Stimulated activated CD4-positive, alpha-beta T cell treated with anti-CD3 and anti-CD28 coated beads, Interleukin-1b, Interleukin-23, amount 100 ng/mL, for 24 hours (primary cell): ENCODE measurements at places on chromosomes 11 and 22.

- DNase-seq, result no peak
Observed at GRCh38 chr22:34017205-34017604, 96.9 kb upstream of the LARGE1 start.

- no peak for DNase-seq
Observed at GRCh38 chr11:100635194-100635593, 51.9 kb upstream of the ARHGAP42 start.

DNA sequence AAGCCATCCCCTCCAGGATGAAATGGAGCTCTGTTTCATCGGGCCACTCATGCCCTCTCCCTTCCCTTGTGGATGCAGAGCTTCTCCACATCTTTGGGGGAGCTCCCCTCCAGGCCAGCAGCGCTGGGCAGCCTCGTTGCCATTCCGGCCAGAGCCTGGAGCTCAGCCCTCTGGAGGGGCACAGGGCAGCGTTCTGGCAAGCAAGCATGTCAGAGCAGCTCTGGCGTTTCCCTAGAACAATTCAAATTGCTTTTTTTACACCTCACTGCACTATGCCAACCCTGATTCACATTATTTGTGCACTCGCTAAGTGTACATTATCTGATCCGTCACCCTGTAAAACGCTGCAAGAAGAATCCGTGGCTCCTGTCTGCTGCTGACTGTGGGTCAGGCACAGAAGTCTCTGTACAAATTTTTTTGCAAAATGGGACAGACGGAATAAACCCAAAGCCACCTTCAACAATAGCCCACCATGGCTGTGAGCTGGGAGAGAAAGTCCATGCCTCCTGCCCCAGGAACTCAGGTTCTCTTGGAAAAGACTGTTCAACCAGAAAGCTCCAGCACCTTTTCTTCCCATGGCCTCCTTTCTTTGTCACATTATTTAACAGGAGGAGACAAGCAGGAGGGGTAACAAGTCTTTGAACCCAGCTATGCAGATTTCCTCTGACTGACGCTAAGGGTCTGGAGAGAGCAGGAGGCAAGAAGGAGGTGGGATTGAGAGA, 139.5 kb upstream of the CADM1 start:
- no peak for DNase-seq

GRCh38 chr22:50460938-50461337, 13.9 kb downstream of the SBF1 start:
- DNase-seq, result no peak

GRCh38 chr11:61080986-61081590, 21.2 kb upstream of the CD5 start:
- DNase-seq, result no peak
